Mesenteric fat pad (tissue), 1 donor: ENCODE measurements at places on chromosomes 13 and 19. TPM values are rescaled to one million over a fixed set of nuclear protein-coding genes. Genes with fewer than 3 reads are reported as not detected.

GRCh38 chr13:80571346-80572307, 230.7 kb upstream of the SPRY2 start:
- DNase-seq: no peak

DNA sequence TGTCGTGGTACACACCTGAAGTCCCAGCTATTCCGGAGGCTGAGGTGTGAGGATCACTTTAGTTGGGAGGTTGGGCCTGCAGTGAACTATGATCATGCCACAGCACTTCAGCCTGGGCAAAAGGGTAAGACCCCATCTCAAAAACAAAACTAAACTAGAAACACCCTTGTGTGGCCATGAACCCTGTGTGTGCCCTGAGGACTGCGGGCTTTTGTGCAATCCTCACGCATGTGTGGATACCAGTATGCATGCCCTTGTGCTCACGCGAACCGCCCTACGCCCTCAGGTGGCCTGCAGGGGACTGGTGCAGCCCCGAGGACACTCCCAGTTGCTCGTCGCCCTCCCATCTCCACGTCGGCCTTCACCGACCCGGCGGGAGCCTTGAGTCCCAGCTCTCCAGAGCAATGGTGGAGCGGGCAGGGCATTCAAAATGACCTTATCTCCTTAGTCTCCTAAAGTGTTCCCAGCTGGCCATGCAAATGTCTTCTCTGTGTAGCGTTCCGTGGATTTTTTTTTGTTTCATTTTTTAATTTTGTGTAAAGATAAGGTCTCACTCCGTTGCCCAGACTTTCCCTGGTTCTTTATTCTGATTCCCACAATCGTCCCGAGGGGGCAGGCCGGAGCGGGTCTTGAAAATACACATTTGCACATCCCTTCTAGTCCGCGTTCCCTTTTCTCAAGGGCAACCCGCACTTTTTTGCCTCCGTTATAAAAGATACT, 868 bp upstream of the EGLN2 start:
- no peak for DNase-seq

GRCh38 chr19:47534628-47535027, 19.8 kb upstream of the NAPA start:
- DNase-seq: no peak

DNA sequence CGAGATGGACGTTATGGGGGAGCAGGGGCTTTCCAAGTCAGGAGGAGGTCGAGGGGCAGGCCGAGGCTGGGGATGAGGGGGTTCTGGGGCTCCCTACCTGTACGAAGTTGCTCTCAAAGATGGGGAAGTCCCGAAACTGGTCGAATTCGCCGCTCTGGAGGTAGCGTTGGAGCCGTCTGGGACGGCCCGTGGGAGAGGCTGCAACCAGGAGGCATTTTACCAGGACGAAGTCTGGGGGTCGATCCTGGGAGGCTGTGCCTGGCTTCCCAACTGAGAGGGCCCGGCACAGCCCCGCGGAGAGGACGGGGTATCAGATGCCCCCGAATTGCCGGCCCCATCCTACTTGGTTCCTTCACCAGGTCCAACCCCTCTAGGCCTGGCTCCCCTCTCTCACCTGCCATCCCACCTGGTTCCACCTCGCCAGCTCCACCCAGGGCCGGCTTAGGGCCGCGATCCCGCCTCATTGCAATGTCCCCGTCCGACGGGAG, 527 bp upstream of the EMC10 start:
- DNase-seq: no peak

- no peak for DNase-seq
These were observed 9.0 kb upstream of the SBK3 start for GRCh38 chr19:55554302-55554701.

- no peak for DNase-seq
These were observed 39.1 kb downstream of the TRPM4 start for GRCh38 chr19:49196527-49197240.

- no peak for DNase-seq
These were observed 25.0 kb upstream of the SPART start for GRCh38 chr13:36371185-36371584.

DNA sequence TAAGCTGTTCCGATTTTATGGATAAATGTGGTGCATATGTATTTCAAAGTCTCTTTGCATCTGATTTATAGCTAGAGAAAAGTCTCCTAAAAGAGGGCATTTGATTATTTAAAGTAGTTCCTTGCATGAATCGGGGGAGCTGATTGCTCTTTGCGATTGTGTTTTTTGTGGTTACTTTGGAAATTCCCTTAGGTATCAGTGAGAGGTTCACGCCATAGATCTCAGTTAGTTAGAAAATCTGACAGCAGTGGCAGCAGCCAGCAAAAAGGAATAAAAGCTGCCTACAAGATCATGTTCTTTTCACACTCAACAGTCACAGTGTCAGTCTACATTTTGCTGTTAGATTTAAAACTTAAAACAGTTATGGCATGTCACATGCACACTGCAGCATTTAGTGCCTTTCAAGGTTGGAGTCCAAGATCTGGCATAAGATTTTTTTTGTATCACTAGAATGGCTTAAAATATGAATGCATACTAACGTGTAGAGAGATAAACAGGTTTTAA, 436.5 kb upstream of the PCDH20 start:
- no peak for DNase-seq

GRCh38 chr19:54532528-54532927, 29.9 kb downstream of the LAIR2 start:
- peak; percentile 11 for DNase-seq

DNA sequence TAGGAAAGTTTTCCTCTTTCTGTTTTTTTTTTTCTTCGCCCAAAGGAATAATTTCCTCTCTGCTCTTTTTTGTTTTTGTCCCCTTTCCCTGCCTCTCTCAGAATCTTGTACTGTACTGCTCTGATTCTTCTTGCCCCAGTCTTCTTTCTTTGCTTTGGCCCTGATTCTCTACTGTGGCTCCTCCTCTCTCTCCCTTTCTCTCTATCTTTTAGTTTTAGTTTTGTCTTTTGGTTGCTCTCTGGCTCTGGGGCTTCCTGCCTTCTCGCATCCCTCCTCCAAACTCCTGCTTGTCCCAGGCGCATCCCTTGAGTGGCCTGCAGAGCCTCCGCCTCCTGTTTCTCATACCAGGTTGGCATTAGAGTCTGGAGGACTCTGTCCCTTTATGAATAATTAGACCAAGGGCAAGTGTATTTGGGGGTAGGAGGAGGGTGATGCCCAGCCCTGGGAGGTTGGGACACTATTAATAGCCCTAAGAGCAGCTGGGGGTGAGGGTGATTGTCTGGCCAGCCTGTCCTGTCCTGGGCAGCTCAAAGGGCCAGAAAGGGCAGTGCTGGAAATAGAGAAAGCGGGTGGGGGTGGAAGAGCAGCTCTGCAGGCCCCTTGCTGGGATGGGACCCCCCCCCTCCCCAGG, 39.1 kb downstream of the LYL1 start:
- DNase-seq: no peak

GRCh38 chr13:110350509-110350908, 43.4 kb downstream of the COL4A2 start:
- no peak for DNase-seq

GRCh38 chr13:62524498-62524897, 1108.8 kb upstream of the PCDH20 start:
- DNase-seq: no peak

- no peak for DNase-seq
These were observed 14.3 kb downstream of the RASA3 start for GRCh38 chr13:114118086-114118485.

The ICAM1 gene
- total RNA-seq: 77.1 TPM

The FPR2 gene
- 11.4 TPM for total RNA-seq

The TTYH1 gene
- not detected for total RNA-seq
